Fibroblast of the conjunctiva (primary cell): ENCODE measurements at places on chromosomes 6 and 20.

- DNase-seq: no peak
Measured at GRCh38 chr6:43394982-43395381, 25.5 kb upstream of the ZNF318 start.

DNA sequence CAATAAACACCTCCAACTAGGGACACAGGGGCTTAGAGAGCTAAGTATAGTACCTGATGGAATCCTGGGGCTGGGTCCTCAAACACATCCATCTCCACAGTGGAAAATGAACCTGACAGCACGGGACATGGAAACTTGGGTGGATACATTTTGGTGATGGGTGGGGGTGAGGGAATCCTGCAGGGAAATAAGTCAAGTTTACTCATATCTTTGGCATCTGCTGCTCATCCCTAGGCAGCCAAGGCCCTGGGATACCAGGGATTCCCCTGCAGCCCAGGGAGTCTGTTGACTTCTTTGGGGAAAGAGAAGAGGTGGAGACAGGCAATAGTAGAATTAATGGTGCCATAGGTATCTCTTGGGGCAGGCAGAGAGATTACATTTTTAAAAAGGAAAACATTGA, 6.6 kb downstream of the APOBEC2 start:
- DNase-seq: no peak

DNA sequence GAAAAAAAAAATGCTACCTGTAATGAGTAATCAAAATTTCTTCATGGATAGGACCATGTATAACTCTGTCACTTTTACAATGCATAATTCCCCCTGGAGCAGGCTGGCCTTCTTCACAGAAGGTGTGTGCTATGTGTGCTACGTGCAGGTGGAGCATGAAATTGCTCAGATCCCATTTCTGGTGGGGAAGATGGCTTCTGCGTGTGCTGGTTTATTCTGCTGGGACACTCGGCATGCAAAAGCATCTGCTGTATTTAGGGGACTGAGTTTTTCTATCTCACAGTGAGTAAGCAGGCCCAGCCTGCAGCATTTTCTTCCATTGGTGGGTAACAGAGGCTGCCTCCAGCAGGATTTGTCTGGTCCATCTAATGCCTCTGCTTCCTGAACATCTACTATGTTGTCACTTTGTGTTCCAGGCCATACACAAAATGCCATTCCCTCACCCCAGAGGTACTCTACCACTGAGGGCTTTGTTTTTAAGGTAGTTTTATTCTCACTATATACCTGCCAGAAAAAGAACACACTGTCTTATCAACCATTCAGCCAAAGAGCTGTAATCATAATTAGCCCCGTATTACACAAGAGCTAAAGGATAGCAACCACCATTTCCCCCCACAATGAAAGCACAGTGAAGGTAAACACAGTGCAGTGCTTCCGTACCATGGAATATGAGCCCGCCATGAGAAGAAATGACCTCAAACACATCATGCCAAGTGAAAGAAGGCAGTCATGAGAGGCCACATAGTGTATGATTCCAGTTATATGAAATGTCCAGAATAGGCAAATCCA, 62.4 kb downstream of the SYNDIG1 start:
- no peak for DNase-seq

- peak; percentile 73 for DNase-seq
Measured at GRCh38 chr20:13800728-13801134, 15.9 kb downstream of the NDUFAF5 start.

GRCh38 chr20:60117065-60117464, 158.8 kb downstream of the CDH26 start:
- DNase-seq: no peak

DNA sequence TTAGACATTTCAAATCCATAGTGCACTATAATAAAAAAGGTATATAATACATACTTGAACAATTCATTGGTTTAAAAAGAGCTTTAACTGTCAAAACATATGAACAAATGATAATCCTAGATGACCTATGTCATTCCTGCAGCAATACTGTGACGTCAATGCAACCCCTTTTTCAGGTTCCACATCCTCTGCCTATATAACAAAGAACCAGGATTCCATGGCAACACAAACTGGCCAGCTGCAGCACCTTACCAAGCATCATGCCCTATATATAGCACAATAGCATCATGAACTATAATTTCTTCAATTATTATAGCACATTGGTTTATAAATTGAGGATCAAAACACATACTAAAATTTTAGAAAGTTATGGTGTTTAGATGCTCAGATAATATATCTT, 578 bp upstream of the PTCHD4 start:
- no peak for DNase-seq

DNA sequence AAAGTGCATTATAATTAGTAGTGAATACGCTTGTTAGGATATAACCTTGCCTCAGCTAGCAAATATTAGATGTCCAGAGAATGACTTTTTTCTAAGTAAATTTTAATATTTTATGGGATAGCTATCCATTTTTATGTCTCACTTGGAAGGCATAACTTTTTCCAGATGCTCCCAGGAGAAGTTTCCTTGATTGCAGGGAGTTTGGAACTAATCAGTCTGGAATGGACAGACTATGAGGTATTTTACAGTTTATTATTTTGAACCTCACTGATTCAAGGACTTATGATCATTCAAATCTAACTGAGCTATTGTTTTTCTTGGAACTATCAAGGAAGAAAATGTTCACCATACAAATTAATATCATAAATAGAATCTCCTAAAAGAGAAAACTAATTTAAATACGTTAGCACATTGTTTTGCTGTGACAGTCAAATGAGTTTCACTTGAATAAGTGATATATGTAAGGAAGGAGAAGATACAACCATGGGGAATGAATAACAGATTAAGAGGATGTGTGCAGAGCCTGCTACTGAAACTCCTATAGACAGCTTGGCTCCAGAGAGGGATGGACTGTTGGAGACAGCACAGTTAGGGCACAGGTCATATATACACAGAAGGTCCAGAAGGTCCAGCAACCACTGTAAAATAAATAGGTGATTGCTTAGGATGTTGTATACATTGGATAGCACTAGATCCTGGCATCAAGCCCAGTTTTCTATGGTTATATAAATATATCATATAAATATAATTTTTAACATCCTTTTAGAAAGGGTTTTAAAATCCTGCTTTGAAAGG, 20.6 kb upstream of the LCA5 start:
- DNase-seq: no peak
